ENCODE measurements at places on chromosomes 4 and X. TPM values are rescaled to one million over a fixed set of nuclear protein-coding genes. Genes with fewer than 3 reads are reported as not detected.

- no peak for DNase-seq
These were observed 81.5 kb downstream of the RCHY1 start for GRCh38 chr4:75432683-75433082.

GRCh38 chr4:120432301-120432860, 365.7 kb upstream of the MAD2L1 start:
- DNase-seq: no peak

- DNase-seq: no peak
These were observed 234.3 kb downstream of the PALLD start for GRCh38 chr4:168731006-168731636.

GRCh38 chr4:163540977-163541376, 46.5 kb downstream of the TMA16 start:
- peak; percentile 72 for DNase-seq

GRCh38 chrX:27966955-27967354, 14.3 kb downstream of the DCAF8L1 start:
- peak; percentile 15 for DNase-seq

DNA sequence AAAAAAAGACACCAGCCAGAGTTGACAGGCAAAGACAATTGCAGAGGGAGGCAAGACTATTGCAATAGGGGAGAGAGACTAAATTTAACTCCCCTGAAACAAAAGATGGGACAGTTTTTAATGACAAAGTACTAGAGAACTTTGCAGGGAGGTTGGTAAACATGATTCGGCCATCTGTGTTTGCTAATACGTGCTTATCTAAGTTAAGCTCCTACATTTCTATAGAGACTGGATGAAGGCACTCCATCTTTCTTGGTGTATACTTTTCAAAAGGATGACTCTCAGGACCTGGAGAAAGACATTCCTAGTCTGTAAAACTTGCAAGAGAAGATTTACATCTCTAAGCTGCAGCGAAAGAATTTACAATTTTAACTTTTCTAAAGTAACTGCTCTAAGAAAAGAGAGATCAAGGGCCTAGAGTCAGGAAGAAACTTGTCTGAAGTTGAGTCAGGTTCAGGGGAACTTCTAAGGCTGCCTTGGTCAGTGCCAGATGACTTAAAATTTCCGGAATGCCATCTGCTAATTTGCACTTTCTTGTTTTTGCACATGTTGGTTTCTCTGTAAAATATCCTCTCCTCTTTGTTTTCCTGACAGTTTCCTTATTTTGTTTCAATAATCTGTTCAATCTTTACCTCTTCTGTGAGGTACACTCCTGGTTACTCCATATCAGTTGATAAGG, 10.6 kb downstream of the ADAM29 start:
- no peak for DNase-seq

DNA sequence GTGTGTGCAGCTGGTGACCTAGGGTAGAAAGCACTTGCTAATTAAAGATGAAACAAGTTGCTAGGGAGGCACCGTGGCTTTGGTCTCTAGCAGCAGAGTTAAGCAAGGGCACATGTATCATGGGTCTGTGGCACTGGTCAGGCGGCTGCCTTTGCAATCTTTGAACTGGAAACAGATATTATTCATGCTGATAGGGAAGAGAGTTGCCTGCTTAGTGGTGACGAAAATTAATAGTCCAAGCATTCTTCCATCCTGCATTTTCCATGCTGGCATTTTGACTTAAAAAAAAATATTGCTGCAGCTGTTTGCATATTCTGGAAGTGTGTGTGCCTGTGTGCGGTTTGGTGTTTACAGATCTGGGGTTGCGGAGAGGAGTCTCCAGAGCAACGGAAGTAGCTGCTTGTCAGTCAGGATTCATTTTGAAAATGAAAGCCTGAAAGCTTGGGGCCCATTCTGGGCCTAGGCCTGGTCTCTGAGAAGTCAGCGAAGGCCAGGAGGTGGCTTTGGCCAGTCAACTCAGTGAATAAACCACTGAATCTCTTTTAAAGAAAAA, 2.3 kb upstream of the SOWAHD start:
- DNase-seq: no peak

DNA sequence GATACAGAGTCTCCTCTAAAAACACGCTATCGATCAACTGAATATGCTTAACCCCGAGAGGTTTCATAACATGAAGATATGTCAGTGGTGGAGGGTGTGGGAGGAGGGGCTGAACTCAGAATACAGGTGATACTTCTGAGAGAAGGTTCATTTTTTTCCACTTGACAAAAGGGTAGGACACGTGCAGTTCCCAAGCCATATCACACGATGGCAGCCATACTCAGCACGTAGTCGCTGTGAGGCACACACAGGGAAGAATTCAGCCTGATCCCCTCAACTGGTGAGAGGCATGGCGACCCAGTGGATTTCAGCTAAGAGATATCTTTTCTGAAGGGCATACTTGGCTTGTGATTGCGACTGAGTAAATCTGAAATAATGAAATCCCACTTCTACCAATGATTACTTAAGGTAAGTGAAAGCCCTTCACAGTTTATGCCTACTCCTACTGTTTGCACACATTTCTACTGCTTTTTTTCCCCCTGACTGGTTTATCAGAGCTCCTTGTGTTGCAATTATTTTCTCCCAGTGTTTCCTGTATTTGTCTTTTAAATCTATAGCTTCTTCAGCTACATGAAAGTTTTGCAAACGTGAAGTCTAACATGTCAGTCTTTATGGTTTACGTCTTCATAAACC, 133.1 kb downstream of the CORIN start:
- DNase-seq: peak; percentile 5

KLHL4 gene
- not detected for polyA plus RNA-seq

All from foreskin keratinocyte (primary cell).